ENCODE measurements at places on chromosomes 2 and 18.

GRCh38 chr2:10556271-10557140 is 108.4 kb upstream of the ODC1 start:
- DNase-seq = no peak

GRCh38 chr2:11133238-11133935 is 21.9 kb upstream of the SLC66A3 start:
- no peak for DNase-seq

- peak; percentile 18 for DNase-seq
Measured at GRCh38 chr2:98601532-98602132, 6.7 kb downstream of the COA5 start.

DNA sequence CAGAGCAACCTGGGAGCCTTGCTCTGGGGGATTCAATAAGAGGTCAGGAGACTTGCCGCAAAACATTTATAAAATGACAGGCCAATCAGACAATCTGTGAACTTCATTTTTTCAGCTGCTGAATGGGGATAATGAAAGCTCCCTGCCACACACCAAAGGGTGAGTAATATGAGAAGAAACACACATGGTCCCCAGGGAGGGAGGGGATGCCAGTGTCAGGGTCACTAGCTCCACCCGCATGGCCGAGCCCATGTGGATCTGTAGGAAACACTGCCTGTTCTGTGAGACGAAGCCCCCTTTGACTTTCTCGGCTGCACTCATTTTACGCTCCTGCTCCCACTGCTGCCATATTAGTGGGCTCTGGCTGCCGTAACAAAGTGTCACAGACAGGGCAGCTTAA is 521.0 kb upstream of the RAB6C start:
- DNase-seq = no peak

DNA sequence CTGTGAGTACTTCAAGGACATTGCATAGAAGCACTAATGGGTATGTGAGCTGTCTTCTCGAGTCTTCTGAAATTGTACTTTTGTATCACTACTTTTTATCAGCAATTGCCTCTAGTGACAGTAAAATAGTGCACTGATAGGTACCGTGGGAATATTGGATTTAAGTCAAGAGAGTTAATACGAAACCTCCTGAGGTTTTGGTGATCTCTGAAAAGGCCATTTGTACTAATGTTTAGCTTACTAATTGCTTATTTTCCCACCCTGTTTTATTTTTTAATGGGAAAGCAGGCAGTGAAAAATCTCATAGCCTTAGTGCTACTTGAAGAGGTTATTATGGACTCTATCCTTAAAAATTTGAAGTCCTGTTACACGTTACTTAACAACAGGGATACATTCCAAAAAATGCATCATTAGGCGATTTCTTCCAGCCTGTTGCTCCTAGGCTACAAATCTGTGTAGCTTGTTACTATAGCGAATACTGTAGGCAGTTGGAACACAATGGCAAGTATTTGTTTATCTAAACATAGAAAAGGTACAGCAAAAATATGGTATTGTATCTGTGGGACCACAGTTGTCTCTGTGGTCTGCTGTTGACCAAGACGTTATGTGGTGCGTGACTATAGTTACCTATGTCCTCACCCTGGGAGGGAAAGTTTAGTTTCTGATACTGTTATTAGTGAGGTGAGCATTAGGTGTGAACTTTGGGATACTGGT is 65.9 kb downstream of the CAB39 start:
- DNase-seq = no peak

All from fibroblast of skin of abdomen (primary cell).